Caki2 (cell line): ENCODE measurements at places on chromosomes 12 and 14. TPM values are rescaled to one million over a fixed set of nuclear protein-coding genes. Genes with fewer than 3 reads are reported as not detected.
A peak's percentile ranks its signal among the peaks of the same experiment; 100 is the strongest.

DNA sequence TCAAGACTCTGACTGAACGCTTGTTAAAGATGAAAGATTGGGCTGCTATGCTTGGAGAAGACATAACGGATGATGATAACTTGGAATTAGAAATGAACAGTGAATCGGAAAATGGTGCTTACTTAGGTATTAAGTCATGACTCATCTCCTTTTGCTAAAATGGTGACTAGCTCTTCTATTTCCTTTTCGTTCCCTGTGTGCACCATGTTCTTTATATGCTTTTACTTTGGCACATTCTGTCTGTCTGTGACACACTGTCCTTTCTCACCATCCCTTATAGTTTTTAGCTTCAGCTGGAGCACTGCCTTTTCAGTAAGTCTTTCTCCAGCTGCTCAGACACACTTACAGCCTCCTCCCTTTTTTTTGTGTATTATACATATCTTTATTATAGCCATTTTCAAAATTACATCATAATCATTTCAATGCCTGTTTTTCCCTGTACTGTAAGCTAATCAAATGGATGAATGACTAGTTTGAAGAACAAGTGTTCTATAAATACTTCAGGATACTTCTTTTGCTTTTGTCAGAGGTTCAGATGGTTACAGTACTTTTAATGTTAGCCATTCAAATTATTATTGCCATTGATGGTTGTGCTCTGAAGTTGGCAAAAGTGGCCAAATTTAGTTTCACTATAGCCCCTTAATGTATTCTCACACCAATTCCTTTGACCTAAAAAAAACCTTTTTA lies 68.6 kb downstream of the MIA2 start:
- no peak for DNase-seq

DNA sequence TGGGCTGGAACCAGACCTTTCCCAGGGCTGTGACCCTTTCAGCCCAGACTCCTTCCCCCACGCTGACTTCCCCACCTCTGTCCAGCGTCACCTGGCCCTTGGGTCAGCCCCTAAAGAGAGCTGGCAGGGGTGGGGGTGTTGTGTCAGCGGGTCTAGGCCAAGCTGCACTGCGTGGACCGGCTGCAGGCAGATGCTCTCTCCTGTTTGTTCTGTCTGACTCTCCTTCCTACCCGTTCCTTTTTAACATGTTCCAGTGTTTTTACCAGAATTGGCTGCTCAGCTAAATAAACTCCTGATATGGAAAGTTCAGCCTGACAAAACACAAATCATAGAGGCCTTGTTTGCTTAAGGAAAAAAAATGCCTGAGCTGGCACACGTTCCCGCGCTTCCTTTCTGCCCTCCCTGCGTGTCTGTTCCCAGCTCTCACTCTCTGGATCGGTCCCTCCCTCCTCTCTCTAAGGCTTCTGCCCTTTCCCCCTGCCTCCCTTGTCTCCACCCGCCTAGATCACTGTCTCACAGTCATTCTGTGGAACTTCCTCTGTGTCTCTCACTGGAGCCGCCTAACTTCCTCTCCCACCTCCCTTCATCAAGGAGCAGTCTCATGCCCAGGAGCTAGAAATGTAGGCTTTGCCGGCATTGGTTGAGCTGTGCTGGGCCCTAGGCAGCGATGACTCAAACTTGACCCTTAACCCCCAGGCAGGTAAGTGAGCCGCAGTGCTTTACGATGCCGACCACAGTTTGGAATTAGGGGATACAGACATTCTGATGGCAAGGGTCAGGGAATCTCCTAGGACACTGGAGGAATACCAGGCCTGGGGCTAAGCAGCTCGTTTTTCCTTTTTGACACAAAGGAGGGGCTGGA lies 15.5 kb upstream of the MLXIP start:
- peak; percentile 97 for DNase-seq

GRCh38 chr12:71295953-71296352 lies 138.2 kb upstream of the TSPAN8 start:
- DNase-seq, result no peak

DNA sequence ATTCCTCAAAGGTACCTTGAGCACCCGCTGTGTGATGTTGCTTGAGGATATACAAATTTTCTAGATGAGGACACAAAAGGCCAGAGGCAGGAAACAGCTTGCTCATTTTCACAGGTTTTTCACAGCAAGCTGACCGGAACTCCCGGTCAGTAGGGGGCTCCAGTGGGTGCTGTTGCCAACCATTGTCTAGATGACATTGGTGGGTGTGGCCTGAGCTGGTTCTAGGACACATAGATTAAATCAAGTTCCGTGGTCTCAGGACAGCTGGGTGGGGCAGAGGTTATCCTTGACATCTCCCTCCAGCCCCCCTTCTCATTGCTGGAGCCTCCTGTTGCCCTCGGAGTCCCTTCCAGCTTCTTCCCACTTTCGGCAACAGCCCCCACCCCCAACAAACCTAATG lies 153.6 kb upstream of the FKBP4 start:
- DNase-seq, result no peak

DNA sequence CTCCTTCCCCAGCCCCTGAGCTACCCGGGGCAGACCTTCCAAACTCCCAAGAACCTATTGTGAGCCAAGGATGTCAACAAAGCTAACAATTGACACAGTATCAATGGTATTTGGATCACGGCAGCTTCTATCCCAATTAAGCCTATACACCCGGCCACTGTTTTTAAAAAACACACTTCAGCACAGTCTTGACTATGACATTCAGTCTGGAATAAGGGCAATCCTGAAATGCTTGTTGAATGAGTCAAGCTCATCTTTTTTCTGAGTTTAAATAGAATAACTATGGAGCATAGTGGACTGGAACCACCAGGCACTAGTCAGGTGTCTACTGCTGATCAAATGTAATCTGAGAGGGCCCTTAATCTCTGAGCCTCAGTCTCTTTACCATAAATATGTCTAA lies 5.7 kb downstream of the DENND5B start:
- DNase-seq, result peak; percentile 40

Gene IGF1
- total RNA-seq, result not detected in 2 replicates

- peak; percentile 80 for DNase-seq
Measured at GRCh38 chr12:15193946-15194345, 27.3 kb downstream of the RERG start.
